LoVo (cell line): ENCODE measurements at places on chromosomes 11 and 22.

DNA sequence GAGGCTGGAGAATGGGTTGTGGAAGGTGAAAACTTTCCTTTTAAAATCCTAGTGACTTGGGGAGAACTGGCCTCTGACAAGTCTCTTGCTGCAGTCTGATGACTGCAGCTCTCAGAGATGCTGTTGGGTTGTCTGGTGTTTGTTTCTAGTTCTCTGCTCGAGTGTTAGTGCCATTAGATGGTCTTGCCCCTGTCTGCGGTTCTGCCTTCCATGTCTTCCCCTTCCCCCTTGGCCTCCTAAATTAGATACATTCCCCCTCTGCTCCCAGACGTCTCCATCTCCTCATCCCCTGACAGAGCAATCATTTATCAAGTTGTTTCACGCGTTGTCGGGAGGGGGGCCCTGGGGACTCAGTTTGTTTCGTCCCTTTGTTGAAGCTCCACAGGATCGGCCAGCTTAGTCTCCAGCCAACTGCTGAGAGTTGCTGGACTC lies 67.7 kb downstream of the CECR2 start:
- no peak for DNase-seq

GRCh38 chr22:35315141-35315854 lies 15.6 kb downstream of the TOM1 start:
- no peak for DNase-seq

DNA sequence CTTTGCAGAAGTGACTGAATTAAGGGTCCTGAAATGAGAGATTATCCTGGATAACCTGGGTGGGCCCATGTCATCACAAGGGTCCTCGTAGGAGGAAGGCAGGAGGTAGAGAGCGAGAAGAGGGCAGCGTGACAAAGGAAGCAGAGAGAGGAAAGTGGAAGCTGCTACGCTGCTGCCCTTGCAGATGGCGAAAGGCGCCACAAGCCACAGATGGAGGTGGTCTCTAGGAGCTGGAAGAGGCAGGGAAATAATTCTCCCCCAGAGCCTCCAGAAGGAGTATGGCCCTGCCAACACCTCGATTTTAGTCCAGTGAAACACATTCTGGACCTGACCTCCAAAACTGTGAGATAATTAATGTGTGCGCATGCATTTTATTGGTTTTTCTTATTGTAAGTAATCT lies 13.4 kb downstream of the TMEM184B start:
- DNase-seq: no peak

GRCh38 chr22:18947905-18948304 lies 11.8 kb upstream of the PRODH start:
- no peak for DNase-seq
